ENCODE measurements at places on chromosomes 16 and 17.

GRCh38 chr16:67865318-67865717 lies 7.5 kb upstream of the EDC4 start:
- DNase-seq = no peak

- peak; percentile 37 for DNase-seq
Measured at GRCh38 chr17:58382108-58382871, 30.3 kb upstream of the SUPT4H1 start.

GRCh38 chr17:37732316-37732715 lies 12.5 kb downstream of the HNF1B start:
- DNase-seq = no peak

- DNase-seq = no peak
Measured at GRCh38 chr17:9022573-9023391, 1.5 kb downstream of the NTN1 start.

GRCh38 chr17:16477255-16477654 lies 14.7 kb downstream of the LRRC75A start:
- DNase-seq = no peak

GRCh38 chr17:74028354-74029116 lies 174.9 kb upstream of the RPL38 start:
- DNase-seq = peak; percentile 16

GRCh38 chr17:82241926-82242697 lies 13.3 kb downstream of the SLC16A3 start:
- DNase-seq = no peak

DNA sequence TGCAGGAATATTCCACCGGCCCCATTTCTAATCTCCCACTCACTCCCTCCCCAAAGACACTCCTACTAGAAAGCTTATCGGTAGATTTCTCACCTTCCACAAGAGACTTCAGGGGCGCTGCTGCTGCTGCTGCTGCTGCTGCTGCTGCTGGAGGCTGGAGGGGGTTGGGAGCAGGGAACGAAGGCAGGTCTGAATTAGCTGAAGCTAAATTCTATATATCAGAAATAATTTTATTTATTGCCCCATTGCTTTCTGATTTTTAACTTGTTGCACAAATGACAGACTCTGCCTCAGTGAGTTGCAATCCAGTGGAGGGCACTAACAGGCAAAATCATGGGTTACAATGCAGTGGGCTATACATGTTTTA lies 25.8 kb upstream of the HLF start:
- DNase-seq = no peak

- peak; percentile 32 for DNase-seq
Measured at GRCh38 chr16:18782697-18783429, 7.3 kb downstream of the RPS15A start.

DNA sequence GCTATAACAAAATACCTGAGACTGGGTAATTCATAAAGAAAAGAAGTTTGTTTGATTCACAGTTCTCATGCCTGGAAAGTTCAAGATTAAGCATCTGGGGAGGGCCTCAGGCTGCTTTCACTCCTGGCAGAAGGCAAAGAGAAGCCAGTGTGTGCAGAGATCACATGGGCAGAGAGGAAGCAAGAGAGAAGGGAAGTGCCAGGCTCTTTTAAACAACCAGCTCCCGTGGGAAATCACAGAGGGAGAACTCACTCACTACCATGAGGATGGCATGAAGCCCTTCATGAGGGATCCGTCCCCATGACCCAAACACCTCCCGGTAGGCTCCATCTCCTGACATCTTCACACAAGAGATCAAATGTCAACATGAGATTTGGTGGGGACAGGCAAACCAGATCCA lies 501.6 kb downstream of the MAF start:
- no peak for DNase-seq

GRCh38 chr17:40298726-40299125 lies 10.3 kb upstream of the RARA start:
- no peak for DNase-seq

GRCh38 chr16:22624800-22625533 lies 114.3 kb downstream of the NPIPB5 start:
- peak; percentile 62 for DNase-seq

- DNase-seq = no peak
Measured at GRCh38 chr17:68835071-68835470, 120.1 kb downstream of the ABCA8 start.

- DNase-seq = no peak
Measured at GRCh38 chr16:55734665-55735064, 78.9 kb downstream of the SLC6A2 start.

DNA sequence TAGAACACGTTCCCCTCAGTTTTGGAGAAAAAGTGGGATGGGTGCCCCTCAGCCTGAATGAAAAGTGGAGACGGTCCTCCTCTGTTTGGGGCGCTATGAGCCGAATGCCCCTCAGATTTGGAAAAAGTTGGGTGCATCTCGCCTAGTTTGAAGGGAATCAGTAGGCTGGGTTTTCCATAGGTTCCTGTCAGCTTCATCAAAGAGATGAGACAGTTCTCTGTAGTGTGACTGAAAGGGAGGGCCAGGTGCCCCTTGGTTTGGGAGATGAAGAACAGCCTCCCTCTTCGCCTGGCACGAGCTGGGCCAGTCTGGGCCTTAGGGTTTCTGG lies 742 bp upstream of the SLC9A5 start:
- DNase-seq = no peak

All from activated CD4-positive, alpha-beta T cell treated with anti-CD3 and anti-CD28 coated beads, Interleukin-2, Interleukin-6, amounts not matched to agents 100 ng/mL and 50 ng/mL, durations not matched to agents 16 hours and 8 hours (primary cell).